ENCODE measurements at places on chromosomes 3 and 15.

DNA sequence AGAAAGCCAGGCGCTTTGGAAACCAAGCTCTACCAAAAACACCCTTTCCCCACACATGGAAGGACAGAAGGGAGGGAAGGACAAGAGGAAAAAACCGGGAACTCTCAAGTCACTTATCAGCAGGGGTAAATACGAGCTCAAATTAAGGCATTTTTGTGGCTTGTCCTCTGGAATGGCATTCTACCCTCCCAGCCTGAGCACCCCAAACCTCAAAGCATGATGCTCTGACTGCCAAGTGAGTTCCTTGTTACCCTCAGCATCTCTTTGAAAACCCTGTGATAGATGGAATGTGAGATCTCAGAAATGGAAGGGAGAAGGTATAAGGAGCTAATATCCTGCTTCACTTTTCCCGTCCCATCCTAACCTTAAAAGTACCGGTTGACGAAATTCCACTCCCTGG lies 8.1 kb upstream of the CSPG5 start:
- H3K4me3 ChIP-seq = no peak overlapping the region
- no peaks in the 10 kb centered on the region for H3K27me3 ChIP-seq
- peaks cover 3% of the 10 kb centered on the region for H3K36me3 ChIP-seq
- no peaks in the 10 kb centered on the region for H3K4me1 ChIP-seq

DNA sequence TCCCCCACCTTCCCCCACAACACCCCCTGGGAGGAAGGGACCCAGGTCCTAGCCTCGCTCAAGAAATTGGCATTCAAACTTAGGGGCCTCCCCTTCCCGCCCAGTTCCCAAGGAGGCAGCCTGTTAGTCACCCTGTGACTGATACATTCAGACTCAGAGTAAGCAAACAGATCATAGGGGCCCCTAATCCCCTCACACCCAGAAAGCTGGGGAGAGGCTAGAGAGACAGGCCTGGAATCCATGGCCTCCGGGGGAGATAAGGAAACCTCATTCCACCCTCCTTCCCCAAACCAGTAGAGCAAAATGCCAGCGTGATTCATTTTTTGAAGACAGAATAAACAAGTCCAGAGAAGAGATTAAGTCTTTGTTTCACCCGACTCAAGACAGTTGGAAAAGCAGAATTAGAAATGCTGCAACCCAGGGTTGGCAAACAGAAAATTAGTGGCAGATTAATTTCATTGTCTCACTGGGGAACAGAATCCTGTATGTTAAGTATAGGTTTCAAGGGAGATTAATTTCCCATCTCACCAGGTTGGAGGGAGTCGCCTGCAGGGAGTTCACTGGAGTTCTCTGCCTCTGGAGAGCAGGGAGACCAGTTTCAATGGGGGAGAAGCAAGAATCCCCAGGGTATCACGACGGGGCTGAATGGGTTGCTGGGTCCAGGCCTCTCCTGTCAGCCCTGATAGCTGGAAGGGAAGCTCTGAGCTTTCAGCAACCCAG lies 268.3 kb downstream of the UACA start:
- H3K27ac ChIP-seq = no peak overlapping the region
- H3K27me3 ChIP-seq = no peaks in the 10 kb centered on the region
- no peaks in the 10 kb centered on the region for H3K36me3 ChIP-seq
- no peak for DNase-seq
- H3K4me3 ChIP-seq = no peak overlapping the region

GRCh38 chr3:64414043-64414442 lies 188.8 kb upstream of the PRICKLE2 start:
- H3K4me1 ChIP-seq = no peaks in the 10 kb centered on the region
- peaks cover 22% of the 10 kb centered on the region for H3K27me3 ChIP-seq
- no peak overlapping the region for H3K27ac ChIP-seq
- DNase-seq = no peak

DNA sequence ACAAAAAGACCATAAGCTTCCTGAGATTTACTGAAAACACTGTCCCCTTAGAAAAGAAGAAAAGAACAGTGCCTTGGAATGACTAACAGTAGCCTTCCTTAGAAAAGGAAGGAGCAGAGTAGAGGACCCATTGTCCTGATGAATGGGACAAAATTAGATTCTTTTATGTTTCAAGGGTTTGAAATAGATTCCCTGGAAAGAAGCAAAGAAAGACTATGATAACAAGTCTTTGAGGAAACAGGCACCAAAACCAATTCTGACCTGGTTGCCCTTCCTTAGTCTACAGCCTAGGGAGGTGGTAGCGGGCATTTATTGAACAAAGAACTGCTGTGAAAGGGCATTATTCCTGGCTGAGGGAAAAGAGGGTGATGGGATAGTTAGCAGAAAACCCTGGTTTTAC lies 1024.8 kb downstream of the TBL1XR1 start:
- no peaks in the 10 kb centered on the region for H3K27me3 ChIP-seq
- H3K27ac ChIP-seq = no peak overlapping the region
- no peak for DNase-seq
- no peaks in the 10 kb centered on the region for H3K36me3 ChIP-seq
- no peaks in the 10 kb centered on the region for H3K4me1 ChIP-seq

DNA sequence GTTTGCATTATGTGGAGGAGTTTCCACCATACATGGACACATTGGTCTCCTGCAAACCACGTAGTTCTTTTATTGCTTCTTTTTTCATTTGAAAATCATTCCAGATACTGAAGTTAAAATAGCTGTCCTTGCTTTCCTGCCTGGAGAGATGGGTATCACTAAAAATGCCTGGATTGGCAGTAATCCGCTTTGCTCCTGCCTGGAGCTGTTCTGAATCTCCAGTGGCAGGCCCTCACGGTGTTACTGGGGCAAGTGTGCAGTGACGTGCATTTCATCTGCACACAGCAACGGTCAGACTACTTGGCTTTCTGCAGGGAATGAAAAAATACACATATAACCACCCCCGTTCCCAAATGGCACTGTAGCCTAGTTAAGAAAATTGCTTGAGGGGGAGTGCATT lies 272.9 kb downstream of the IL5RA start:
- H3K27ac ChIP-seq = no peak overlapping the region
- DNase-seq = no peak
- no peaks in the 10 kb centered on the region for H3K36me3 ChIP-seq
- peaks cover 1% of the 10 kb centered on the region for H3K27me3 ChIP-seq

DNA sequence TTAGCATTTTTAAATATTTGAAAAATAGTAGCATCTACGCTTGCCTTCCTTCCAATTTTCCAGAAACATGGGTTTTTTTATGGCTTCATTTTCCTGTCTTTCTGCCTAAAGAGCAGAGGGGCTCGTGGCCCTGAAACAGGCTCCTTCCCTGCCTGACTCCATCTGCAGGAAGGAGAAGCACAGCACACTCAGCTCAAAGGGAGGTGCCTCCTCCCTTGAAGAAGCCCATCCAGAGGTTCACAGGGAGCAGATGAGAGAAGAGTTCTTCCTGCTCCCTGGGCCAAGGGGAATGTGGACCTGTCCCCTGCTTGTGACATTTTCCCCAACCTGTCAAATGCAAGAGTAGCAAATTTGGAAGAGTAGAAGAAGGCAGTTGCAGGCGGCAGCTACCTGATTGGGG lies 55.8 kb downstream of the BBX start:
- no peaks in the 10 kb centered on the region for H3K36me3 ChIP-seq
- DNase-seq = no peak
- no peaks in the 10 kb centered on the region for H3K27me3 ChIP-seq
- no peak overlapping the region for H3K4me3 ChIP-seq
- peaks cover 29% of the 10 kb centered on the region for H3K4me1 ChIP-seq

- no peaks in the 10 kb centered on the region for H3K36me3 ChIP-seq
- no peak for DNase-seq
- no peak overlapping the region for H3K27ac ChIP-seq
- no peaks in the 10 kb centered on the region for H3K27me3 ChIP-seq
- H3K4me3 ChIP-seq = no peak overlapping the region
- no peaks in the 10 kb centered on the region for H3K4me1 ChIP-seq
Observed at GRCh38 chr15:57421551-57421950, 45.2 kb downstream of the CGNL1 start.
